ENCODE measurements at places on chromosomes 6 and 20.

GRCh38 chr6:149488815-149489214, 4.0 kb upstream of the ZC3H12D start:
- DNase-seq = no peak

DNA sequence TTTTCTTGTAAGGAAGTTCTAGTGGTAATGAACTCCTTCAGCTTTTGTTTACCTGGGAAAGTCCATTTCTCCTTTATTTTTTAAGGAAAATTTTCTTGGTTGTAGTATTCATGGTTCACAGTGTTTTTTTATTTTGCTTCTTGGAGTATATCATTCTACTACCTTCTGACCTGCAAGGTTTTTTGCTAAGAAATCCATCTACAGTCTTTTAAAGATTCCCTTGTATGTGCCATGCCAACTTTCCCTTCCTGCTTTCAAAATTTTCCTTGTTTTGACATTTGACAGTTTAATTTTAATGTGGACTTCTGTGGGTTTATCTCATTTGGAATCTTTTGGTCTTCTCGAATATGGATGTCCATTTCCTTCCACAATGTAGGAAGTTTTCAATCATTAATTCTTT, 855.6 kb downstream of the TBC1D32 start:
- DNase-seq = no peak

DNA sequence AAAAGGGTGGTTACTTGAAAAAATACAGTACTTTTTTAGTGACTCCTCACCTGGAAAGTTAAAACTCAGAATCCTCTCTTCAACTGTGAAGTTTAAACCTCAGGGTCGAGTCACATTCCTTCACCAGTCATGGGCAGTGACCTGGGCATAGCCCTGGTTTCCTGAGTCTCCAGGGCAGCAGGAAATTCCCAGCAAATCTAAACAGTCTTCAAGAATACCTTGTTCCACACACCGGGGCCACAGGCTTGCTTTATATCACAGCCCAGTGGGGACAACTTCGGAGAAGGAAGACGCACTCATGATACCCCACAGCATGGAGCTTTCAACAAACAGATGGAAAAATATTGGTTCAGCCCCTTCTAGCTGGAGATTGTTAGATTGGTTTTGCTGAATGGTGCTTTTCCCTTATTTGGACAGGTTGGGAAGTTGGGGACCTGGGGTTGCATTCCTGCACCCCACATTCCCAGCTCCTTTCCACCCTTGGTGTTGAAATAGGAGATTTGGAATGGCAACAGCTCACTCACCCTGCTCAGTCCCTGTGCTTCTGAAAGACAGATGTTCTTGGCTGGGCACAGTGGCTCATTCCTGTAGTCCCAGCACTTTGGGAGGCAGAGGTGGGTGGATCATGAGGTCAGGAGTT, 113.0 kb upstream of the TMEM170B start:
- DNase-seq = no peak

- DNase-seq = no peak
Measured at GRCh38 chr6:149216459-149216858, 101.1 kb upstream of the TAB2 start.

DNA sequence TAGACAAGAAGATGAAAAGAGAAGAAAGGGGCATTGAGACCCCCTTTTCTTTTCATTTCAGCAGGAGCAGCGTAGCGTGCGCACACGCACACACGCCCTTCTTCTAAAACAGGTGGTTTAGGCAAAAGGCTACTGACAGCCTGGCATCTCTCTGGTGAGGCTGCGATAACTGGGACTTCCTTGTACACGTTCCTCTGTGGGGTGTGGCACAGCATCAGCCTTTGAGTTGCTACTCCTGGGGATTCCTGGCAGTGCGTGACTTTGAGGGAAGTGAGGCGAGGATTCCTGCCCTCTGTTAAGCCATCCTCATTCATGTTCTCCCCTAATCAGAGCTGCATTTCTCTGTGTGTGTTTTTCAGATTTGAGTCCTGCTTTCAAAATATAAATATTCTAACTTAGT, 94.7 kb downstream of the TMEM170B start:
- no peak for DNase-seq

DNA sequence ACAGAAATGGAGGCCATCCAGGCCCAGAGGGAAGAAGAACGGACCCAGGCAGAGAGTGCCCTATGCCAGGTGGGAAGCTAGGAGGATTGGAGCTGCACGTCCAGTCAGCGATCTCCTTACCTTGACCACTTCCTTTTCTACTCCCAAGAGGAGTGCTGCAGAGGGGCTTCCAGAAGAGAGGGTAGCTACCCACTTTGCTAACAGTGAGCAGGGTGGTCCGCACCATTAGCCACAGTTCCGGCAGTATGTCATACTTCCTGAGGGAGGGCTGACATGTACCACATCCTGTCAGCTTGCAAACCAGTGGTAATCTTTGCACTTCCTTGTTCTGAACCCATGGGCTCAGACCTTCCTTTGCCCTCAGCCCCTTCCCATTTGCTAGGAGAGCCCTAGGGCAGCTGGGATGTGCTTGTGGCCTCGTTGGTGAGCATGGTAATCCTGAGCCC, 35.4 kb downstream of the CEP250 start:
- DNase-seq = no peak

DNA sequence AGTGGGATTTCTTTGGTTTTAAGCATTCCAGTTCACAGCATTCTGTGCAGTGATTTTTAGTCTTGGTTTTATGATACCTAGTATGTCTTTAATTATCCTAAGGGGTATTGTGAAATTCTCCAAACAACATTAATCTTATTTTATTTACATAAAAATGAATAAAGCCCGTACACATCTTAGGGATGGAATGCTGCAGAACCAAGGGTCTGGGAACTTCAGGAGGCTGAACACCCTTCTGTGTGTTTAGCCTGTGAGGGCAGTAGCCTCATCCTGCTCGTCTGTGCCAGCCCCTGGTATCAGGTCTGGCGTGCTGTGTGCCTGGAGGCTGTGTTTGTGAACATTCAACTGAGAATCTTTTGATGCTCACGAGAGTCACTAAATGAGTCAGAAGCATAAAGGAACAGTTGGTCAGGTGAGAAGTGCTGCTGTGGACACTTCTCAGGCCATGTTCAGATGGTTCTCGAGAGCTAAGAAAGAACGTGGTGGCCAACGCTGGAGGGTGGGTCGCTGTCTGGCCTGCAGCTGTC, 25.2 kb upstream of the C20orf204 start:
- DNase-seq = no peak

DNA sequence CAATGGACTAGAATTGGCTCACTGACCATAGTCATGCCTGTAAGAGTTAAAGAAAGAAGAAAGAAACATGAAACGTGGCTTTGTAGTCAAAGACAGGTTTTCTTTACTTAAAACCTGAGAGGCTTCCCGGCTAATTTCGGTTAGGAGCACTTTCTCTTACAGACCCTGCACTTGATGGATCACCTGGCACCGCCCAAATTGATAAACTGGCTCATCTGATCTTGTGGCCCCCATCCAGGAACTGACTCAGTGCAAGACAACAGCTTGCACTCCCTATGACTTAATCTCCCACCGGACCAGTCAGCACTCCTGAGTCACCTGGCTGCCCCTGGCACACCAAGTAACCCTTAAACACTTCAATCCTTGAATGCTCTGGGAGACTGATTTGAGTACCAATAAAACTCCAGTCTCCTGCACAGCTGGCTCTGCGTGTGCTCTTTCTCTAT, 12.3 kb downstream of the TMEM14B start:
- no peak for DNase-seq

- no peak for DNase-seq
Measured at GRCh38 chr6:2942914-2943563, 28.3 kb downstream of the SERPINB6 start.

GRCh38 chr6:125945378-125946141, 11.0 kb upstream of the HINT3 start:
- DNase-seq = no peak

DNA sequence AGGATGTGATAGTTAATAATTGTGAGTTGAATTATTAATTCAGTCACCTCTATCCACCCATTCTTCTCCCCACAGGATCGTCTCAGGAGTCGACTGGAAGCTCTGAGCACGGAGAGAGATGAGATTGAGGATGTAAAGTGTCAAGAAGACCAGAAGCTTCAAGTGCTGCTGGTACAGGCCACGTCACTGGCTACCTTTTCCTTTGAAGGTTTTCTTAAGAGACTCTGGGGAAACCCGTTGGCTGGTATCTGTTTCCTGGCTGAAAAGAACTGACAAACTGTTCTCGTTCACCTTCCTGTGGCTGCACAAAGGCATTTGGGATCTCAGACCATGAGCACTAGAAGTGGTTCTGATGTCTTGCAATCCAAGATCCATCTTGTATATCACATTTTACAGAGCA, 3.8 kb downstream of the TRIM15 start:
- DNase-seq = no peak

GRCh38 chr6:55176958-55177357, 2.6 kb downstream of the HCRTR2 start:
- no peak for DNase-seq

- no peak for DNase-seq
Measured at GRCh38 chr6:116127771-116128493, 2.0 kb upstream of the COL10A1 start.

DNA sequence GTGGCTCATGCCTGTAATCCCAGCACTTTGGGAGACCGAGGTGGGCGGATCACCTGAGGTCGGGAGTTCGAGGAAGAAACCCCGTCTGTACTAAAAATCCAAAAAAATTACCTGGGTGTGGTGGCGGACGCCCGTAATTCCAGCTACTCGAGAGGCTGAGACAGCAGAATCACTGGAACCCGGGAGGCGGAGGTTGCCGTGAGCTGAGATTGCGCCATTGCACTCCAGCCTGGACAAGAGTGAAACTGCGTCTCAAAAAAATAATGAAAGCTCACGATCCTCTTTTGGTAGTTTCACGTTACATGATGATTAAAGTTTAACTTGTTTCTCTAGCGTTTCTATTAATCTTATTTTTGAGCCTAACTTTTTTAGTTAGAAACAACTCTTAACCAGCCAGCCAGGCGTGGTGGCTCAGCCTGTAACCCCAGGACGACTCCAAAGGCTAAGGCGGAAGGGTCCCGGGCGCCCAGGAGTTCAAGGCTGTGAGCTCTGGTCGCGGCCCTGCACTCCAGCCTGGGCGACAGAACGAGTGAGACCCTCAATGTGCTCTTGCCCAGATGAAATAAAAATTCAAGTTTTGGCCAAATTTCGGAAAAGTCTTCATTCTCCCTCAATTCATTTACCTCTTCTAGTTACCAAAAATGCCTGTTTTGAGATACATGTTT, 1.2 kb upstream of the WRNIP1 start:
- no peak for DNase-seq

- DNase-seq = no peak
Measured at GRCh38 chr6:27441001-27441400, 31.9 kb downstream of the ZNF184 start.

- DNase-seq = no peak
Measured at GRCh38 chr6:4671587-4672115, 104.6 kb upstream of the CDYL start.

GRCh38 chr20:58918621-58919020, 62.4 kb upstream of the NELFCD start:
- DNase-seq = no peak

DNA sequence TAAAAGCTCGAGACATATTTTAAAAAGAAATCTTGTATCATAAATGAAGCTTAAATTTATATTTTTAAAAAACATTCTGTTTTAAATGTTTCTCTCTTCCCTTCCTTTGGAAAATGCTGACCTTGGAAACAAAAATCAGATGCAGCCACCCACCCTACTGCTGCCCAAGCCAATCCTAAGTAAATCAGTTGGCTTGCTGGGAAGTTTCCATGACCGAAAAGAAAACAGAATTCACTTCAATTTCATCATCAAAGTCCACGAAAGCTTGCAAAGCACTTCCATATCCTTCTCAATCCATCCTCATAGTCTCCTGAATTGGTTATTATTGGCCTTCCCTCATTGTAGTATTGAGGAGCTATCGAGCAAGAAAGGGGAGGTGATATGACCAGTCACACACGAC, 80.1 kb downstream of the PLCG1 start:
- DNase-seq = no peak

DNA sequence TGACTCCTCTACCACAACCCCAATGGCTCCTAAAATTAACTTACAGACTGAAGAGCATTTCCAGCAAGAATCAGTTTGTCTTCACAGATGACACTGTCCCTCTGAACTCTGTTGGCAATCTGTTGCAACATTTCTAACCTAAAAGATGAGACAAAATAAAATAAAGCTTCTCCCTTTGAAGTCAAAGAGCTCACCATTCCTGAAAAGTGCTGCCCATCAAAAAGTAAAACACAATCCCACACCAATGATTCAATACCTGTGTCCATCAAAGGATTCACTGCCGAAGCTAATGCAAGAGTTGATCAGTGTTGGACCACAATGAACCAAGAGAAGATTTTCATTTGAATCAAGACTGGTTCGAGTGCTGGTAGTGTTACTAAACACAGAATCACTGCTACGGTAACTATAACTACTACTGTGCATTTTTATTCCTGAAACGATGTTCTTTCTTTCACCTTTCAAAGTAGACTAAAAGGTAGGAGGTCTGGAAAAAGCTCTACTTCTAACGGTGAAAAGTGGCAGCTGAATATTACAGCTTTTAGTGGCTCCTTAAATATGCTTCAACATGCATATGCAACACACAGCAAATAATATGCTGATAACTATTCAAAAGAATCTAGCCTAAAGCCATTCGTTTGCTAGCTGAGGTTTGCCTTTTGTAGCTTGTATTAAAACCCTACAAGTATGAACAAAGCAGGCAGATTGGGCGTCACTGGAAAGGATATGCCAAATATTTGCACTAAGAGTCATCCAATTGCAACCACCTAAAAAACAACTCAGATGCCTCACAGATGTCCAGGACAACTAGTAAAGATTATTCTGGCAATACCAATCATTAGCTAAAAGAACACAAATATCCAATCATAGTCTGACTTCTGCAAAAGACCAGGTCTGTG, at the start of gene DST:
TSS of gene DST (minus strand) at position 524 of the 896 bp plus-strand sequence.
- DNase-seq = no peak

DNA sequence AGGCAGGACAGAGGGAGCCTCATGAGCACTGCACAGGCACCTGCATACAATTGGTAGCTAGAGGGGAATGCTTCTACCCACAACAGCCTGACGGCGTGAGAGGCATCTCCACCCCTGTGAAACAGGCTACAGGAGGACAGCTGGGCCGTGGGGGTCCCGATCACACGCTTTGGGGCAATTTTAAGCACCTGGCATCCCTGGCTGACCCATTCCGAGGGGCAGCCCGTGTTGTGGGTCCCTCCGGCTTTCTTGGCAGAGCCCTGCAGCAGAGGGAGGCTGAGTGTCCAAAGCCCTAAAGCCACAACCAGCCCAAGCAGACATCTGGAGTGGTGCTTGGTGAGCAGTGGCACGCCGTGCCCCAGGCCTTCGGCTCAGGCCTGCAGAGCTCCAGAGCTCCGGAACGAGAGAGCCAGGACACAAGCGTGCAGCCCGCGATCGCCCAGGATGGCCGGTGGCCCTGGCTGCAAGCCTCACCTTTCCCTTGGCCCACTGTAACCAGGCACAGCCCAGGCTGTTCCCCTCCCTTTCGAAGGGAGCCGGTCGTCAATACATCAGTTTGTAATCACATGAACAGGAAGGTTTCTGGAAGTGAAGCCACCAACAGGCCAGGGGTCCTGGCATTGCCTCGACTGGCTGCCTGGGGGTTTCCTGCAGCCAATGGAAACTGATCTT, 81.4 kb downstream of the DLL1 start:
- DNase-seq = no peak
